ENCODE measurements at places on chromosomes 5 and 9.

DNA sequence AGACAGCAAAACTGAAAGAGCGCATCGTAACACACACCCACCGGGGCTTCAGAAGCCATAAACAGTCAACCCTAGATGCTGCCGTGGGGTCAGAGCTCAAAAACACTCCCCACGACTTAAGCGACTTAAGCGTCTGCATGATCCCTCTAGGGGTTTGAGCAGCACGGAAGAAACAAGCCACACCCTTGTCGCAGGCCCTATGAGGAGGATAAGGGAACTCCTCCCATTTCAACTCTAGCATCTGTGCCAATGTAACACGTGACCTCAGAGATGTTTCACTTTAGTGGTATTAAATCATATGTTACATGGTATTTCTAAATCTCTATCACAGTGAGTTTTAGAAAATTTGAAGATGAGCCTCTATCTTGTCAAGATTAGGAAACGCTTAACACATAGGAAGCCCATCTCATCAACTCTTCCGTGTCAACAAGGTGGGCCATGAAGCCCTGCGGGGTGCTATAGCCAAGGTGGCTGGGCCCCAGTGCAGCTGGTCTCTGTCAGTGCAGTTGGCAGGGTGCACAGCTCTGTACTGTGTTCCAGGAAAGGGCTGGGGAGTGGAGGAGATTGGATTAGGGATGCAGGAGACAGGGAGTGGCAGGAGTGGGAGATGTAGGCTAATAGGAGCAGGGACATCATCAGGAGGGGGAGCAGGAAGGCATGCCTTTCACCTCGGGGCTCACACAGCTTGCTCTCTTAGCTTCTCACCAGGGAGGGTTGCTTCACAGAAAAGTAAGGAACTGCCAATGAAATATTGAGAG, 33.1 kb downstream of the ZCCHC9 start:
- no peak for DNase-seq

- DNase-seq, result no peak
Measured at GRCh38 chr5:52269401-52269800, 518.3 kb upstream of the ITGA1 start.

DNA sequence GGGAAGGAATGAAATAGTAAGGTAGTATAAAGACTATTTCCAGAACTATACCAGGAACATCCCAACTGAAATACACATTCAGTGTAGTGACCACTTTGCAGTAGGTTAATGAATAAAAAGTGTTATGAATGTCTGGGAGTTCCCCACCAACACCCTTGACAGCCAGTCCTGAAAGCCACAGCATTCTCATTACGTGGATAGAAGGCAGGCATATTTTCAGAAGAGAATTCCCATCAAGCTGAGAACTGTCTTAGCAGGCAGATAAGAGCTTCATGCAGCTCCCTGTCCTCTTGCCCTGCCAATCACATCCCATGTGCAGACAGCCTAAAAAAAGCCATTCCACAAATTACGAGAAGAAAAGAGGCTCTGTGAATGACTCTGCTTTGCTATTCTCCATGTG, 695.0 kb downstream of the DTWD2 start:
- no peak for DNase-seq

- DNase-seq, result no peak
Measured at GRCh38 chr5:117058740-117059139, 484.1 kb upstream of the SEMA6A start.

DNA sequence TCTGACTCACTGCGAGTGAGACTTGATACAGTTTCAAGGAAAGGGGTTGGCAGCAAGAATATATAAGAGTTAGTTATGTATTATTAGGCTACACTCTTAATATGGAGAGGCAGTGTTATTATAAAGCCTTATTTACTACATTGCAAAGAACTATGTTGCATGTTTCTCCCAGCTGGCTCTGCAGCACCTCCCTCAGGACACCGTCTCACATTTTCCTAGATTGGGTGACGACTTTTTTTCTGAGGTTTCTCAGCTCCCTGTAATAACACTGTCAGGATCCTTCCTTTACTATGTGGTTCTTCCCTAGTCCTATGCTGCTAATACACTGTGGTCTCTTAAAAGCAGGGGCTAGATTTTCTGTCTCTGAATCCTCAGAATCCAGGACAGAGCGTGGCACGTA, 153.7 kb downstream of the INSYN2B start:
- no peak for DNase-seq

GRCh38 chr9:21970800-21971640, 23.2 kb downstream of the CDKN2A start:
- no peak for DNase-seq

GRCh38 chr9:125387861-125388524, 126.4 kb downstream of the GAPVD1 start:
- DNase-seq, result no peak

DNA sequence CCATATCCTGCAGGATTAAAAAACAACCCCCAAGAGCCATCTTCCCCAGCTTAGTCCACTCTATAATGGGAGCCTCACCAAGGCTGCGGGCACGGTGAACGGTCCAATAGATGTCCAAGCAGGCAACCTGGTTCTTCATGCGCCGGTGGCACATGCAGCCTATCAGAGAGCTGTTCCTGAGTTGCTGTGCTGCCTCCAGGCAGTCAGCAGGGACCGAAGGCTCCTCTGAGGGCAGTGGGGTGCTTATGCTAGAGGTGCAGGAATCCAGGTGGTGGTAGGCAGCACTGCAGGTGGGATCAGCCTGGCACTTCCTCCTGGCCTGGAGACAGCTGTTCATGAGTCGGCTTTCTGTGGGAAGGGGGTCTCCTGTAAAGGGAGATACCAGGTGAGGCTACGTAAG, 10.2 kb downstream of the GFRA3 start:
- no peak for DNase-seq
